ENCODE measurements at places on chromosomes 13 and 19.

DNA sequence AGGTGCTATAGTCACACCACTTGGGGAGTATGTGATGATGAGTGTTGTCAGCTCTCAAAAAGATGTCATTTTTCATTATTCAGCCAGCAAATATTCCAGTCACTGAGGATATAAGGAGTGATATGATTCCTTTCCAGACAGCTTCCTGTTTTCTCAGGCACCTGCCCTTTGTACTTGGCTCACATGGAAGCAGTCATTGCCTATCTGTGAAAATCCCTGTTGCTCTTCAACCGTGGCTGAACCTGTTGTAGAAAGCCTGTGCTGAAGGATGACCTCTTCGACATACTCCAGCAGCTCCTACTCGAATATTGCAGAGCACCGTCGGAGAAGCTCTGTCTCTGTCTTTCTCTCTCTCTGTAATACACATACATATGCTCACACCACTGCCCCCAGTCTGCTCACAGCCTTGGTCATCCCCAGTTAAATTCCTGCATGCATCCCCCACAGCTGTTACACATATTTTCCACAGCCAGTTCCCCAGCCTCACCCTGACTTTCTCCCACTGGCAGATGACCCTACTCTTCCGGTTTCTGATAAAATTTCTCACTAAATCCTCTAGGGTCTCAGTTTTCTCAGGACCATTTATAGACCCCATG, 204.2 kb upstream of the ARGLU1 start:
- no peak for DNase-seq

- no peak for DNase-seq
Observed at GRCh38 chr13:97328222-97328790, 105.7 kb upstream of the RAP2A start.

GRCh38 chr13:53411463-53411862, 382.9 kb downstream of the OLFM4 start:
- no peak for DNase-seq

DNA sequence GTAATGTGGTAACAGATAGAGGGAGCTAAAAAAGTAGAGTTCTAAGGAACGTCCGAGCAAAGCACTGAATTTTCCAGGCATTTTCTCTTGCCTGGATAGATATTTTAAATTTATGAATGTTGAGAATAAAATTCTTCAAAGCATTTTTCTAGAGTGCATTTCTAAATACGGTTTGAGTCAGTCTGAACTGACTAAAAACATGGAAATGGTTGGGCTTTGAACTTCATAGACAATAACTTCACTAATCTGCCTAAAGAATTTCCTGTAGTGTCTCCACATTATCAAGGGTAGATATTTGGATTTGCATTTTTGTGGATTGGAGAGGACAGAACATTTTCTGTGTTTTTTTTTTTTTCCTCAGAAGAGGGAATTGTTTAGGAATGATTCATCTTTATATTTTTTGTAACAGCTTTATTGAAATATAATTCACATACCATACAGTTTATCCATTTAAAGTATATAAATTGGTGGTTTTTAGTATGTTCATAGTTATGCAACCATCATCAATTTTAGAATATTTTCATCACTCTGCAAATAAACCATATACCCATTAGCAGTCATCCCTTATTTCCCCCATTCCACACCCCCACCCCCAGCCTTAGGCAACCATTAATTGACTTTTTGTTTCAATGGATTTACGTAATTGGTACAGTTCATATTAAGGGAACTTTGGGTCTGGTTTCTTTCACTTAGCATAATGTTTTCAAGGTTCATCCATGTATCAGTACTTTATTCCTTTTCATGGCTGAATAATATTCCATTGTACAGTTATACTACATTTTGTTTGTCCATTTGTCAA, 20.7 kb downstream of the GARRE1 start:
- no peak for DNase-seq

- DNase-seq: no peak
Observed at GRCh38 chr13:32354040-32354439, 38.7 kb downstream of the BRCA2 start.

DNA sequence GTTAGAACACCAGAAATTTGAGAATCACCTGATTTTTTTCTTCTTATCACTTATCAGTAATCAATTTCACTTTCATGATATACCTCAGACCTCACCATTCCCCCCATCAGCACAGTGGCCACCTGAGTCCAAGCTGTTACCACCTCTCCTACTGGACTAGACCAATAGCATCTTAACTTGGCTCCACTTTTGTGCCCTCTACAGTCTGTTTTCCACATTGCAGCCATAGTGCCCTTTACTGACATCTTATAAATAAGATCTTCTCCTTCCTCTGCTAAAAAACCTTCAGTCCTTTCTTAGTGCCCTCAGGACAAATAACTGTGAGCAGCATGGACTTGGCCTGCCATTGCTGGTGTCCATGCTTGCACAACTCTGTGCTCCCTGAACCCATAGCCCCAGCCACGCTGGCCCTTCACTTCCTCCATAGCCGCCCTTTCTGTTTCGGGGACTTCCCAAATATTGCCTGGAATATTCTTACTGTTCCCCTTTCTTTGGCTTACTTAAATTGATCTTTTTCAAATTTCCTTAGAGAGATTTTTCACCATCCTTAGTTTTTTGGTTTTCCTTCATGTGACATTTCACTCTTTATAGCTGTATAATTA, 380.8 kb downstream of the LMO7 start:
- DNase-seq: no peak

GRCh38 chr19:2326699-2327360, 1.6 kb downstream of the LSM7 start:
- no peak for DNase-seq

DNA sequence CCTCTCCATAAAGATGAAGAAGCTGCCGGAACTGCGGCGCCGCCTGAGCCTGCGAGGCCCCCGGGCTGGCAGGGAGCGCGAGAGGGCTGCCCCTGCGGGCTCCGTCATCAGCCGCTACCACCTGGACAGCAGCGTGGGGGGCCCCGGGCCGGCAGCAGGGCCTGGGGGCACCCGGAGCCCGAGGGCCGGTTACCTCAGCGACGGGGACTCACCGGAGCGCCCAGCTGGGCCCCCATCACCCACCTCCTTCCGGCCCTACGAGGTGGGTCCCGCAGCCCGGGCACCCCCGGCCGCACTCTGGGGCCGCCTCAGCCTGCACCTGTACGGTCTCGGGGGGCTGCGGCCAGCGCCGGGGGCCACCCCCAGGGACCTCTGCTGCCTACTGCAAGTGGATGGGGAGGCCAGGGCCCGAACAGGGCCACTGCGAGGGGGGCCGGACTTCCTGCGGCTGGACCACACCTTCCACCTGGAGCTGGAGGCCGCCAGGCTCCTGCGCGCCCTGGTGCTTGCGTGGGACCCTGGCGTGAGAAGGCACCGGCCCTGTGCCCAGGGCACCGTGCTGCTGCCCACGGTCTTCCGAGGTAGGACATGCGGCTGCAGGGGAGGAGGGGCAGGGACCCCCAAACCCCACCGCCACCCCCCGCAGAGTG, 2.7 kb downstream of the SYDE1 start:
- no peak for DNase-seq

DNA sequence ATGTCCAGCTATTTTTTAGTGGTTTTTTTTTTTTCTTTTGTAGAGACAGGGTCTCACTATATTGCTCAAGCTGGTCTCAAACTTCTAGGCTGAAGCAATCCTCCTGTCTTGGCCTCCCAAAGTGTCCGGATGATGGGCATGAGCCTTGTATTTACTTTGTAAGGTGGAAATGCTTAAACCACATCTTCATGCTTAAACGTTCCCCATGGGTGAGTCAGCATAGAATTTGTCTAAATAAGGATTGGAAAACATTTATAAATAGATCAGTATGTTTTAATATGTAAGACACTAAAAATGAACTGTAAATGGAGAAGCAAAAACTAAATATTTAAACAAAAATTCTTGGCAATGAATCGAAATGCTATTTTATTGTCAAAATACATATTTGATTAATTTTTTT, 698.0 kb downstream of the PCDH9 start:
- no peak for DNase-seq

DNA sequence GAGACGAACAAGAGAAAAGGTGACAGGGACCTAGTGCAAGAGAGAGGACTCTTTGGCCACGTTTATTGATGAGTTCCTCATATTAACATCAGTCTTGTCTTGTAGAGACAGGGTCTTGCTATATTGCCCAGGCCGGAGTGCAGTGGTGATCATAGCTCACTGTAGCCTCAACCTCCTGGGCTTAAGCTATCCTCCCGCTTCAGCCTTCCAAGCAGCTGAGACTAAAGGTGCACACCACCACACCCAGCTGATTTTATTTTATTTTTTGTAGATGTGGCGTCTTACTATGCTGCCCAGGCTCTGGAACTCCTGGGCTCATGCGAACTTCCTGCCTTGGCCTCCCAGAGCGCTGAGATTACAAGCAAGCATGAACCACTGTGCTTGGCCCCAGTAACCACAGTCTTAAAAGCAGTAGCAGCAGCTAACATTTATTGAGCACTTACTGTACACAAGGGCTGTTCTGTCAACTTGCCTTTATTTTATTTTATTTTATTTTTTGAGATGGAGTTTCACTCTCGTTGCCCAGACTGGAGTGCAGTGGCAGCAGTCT, 1.1 kb upstream of the SH2D3A start:
- DNase-seq: no peak

DNA sequence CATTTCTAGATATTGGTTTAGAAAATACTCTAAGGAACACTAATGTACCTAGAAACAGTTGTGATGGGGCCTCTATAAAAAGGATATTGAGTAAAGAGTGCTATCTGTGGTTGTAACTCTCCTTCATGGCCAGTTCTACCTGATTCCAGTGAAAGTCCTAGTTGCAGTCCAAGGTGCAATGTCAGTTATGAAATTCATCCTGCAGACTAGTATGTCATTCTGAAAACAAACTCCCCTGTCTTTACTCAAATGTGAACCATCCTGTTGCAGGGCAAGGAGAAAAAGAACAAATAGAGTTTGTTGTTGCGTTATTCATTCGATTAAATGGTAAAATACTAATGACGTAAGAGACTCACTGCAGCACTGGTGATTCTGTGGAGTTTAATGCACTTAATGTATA, 18.3 kb upstream of the N4BP2L1 start:
- DNase-seq: no peak

DNA sequence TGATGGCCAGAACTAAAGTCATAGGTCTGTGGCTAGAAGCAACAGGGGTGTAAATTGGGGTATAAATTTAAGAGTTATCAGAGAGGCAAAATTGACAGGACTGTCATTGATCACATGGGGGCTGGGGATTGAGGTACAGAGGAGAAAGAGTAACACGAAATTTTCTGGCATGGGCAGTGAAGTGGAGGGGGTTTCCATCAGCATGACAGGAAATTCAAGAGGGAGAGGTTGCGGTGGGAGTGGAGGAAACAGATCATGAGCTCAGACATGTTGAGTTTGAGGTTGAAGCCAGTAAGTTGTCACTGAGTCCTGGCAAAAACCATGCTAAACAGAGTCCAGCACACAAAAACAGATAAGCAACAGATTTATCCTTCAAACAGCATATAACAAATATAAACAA, 192.1 kb upstream of the TSC22D1 start:
- peak; percentile 21 for DNase-seq

GRCh38 chr19:5684694-5685430, 4.0 kb downstream of the HSD11B1L start:
- no peak for DNase-seq

GRCh38 chr19:44998025-44998424, 3.2 kb upstream of the RELB start:
- no peak for DNase-seq

GRCh38 chr13:27396252-27396846, 28.1 kb upstream of the GTF3A start:
- no peak for DNase-seq

- no peak for DNase-seq
Observed at GRCh38 chr13:110922506-110922905, 7.6 kb upstream of the ANKRD10 start.

DNA sequence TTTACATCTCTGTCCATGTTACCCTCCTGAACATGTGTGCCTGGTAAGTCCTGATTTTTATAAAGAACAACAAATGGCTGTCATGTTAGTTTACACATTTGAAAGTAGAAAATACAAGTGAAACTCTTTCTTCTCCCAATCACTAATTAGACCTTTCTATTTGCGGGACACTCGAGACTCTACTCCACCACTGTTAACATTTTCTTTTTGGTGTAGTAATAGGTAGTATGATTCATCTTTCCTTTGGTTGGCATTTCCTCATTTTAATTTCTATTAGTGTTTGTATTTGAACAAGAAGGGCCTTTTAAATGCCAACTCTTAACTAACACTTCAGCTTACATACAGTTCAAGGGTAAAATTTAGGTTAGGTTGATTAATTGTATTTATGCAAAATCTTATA, 371.1 kb downstream of the PCDH9 start:
- no peak for DNase-seq

- DNase-seq: no peak
Observed at GRCh38 chr19:2619076-2619475, 83.4 kb downstream of the GNG7 start.

- DNase-seq: peak; percentile 47
Observed at GRCh38 chr19:30784850-30785457, 412.8 kb downstream of the ZNF536 start.

GRCh38 chr19:7534531-7535046, 928 bp upstream of the PNPLA6 start:
- no peak for DNase-seq

DNA sequence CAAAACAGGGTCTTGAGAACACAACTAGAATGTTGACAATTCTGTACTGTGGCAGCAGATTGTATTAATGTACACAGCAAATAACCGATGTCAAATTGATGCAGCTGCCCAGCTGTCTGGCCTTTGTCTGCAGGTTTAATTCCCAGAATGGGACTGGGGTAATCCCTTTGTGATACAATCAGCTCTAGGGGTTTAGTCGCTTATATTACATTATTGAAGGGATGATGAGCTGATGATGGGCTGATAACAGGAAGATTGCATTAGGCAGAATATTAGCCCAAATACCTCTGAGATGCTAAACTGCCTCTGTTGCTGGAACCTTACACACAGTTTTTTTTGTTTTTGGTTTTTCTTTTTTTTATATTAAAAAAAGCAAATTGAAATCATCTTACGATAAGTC, 265.0 kb downstream of the RBM26 start:
- no peak for DNase-seq

GRCh38 chr13:80040196-80040980, 300.5 kb downstream of the SPRY2 start:
- no peak for DNase-seq

DNA sequence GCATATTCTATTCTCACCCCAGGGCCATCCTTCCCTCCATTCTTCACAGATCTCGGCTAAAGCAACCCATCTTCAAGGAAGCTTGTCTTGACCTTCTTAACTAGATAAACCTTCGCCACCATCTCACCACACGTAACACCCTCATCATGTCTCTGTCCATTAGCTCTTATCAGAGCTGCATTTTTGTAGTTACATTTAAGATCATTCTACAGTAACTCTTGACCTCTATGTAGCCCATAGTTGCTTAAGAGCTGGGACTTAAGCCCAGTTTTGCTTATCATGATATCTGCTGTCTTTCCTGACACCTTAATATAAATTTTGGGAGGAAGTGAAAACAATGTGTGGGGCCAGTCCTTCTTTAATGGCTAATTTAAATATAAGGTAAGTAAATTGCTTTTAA, 345.1 kb downstream of the MTUS2 start:
- no peak for DNase-seq

All from activated CD4-positive, alpha-beta T cell treated with anti-CD3 and anti-CD28 coated beads, Interleukin-2, amount 50 U/mL, for 4 hours (primary cell).